ENCODE measurements at places on chromosomes 3 and 15.

DNA sequence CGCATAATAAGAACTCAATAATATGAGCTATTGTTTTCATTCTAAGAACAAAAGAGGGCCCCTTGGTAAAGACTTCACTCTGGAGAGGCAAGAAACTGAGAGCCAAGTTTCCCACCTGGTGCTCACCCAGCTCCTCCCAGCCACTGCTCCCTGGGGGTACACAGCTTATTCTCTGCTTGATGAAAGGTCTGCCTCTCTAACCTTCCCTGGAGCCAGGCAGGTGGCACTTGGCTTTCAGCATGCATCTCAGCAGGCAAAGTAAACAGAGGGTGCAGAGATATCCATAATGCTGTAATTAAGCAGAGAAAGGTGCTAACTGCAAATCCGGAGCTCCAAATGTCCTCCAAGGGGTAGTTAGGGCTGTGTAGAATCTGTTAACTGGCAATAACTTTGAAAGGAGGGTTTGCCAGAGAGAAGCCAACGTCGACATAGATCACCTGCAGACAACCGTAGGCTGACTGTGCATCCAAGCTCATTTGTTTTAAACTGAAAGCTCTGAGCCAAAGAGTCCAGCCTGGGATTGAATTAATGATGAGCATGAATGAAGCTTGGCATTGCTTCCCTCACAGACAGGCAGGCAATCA lies 159.6 kb upstream of the PROK2 start:
- no peak for DNase-seq

- no peak for DNase-seq
These were observed 4.5 kb downstream of the DNAJC13 start for GRCh38 chr3:132421832-132422231.

GRCh38 chr15:58064082-58064979 lies 1.2 kb downstream of the ALDH1A2 start:
- DNase-seq, result no peak

DNA sequence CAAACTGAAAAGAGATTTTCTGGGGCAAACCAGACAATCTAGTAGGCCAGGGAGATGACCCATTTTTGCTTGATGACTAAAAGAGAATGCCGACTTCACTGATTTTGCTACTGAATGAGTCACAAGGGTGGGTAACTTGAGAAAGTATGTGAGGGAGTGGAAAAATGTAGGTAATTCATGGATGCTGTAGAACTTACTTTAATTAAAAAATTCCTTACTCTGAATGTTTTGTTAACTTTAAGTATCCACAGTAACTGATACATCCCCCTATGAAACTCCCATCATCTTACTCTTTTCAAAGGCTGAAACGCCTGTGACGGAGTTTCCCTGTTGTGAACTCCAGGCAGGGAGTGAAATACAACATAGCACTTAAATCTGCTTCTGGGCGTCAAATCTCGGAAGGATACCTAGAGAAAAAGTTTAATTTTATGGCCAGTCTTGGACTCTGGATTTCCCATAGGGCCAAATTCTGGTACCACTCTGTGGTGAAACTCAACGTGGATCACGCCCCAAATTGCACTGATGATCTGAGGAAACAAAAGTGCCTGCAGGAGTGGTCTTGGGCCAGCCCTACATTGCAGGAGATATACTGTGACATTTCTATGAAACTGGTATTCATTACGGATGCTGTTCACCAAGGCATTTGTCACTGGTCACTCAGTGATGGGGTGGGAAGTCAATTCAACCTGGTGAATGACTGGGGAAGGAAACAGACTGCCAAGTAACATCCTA lies 24.0 kb downstream of the GOLIM4 start:
- DNase-seq, result no peak

DNA sequence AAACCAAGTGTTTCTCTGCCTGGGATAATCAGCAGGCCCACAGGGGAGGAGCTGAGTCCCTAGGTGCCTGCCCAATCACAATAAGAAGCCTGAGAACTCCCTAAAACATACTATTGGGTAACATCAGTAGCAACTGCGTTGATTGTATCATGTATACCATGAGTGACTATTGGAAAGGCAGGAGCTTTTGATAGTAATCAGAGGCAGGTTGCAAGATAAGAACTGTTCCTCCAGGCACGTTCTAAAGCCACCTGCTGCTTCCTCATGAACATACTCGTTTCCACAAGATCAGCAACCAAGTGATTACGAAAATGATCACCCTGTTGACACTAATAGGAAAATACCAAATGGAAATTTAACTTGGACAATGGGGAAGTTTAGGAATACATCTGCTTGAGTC lies 6.7 kb downstream of the MYLK start:
- no peak for DNase-seq

GRCh38 chr15:63067306-63067705 lies 24.8 kb downstream of the TPM1 start:
- DNase-seq, result no peak

DNA sequence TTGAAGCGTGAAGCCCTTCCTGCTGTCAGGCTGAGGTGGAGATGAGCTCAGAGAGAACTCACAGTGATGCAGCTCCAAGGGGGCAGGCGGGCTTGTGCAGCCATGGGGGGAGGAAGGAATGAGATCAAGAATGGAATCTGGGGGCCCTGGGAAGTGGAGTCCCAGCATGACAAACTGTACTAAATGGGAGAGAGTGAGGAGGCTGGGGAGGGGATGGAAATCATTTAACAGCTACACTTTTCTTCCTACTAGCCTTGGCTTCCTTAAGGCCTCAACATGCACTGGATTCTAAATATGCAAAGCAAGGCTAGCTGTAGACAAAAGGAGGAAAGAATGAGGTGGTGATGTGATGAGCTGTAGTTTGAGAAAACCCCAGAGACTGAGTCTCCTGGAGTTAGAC lies 133.9 kb downstream of the EEFSEC start:
- no peak for DNase-seq

- DNase-seq, result no peak
These were observed 93.8 kb downstream of the RFTN1 start for GRCh38 chr3:16419640-16420241.

- DNase-seq, result no peak
These were observed 80.7 kb upstream of the SLC25A26 start for GRCh38 chr3:66140106-66140505.

- no peak for DNase-seq
These were observed 58.1 kb downstream of the CD200 start for GRCh38 chr3:112390783-112391641.

DNA sequence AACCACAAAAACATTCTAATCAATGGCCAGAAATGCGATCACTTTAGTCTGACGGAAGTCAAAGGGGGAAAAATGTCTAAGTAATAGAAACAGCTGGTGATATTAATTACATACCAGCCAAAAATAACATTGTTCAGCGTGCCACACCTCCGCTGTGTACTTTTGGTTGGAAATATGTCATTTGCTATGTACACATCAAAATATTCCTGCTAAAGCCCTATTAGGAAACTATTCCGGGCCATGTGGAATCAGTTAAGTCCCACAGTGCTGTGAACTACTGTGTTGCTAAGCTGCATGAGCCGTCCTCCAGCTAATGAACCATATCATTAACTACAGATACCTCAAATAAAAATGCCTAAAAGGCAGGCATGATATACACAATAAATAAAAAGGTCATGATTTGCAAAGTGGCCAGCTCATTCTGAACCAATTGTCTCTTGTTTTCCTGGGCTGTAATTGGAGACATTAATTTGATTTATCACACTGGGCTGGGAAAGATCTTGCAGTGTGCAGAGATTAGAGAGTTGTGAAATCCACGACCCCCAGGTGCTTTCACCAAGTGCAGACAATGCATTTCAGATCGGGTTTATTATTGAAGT lies 200.5 kb upstream of the LRTM1 start:
- DNase-seq, result no peak

GRCh38 chr3:45861043-45861719 lies 19.3 kb upstream of the LZTFL1 start:
- no peak for DNase-seq

DNA sequence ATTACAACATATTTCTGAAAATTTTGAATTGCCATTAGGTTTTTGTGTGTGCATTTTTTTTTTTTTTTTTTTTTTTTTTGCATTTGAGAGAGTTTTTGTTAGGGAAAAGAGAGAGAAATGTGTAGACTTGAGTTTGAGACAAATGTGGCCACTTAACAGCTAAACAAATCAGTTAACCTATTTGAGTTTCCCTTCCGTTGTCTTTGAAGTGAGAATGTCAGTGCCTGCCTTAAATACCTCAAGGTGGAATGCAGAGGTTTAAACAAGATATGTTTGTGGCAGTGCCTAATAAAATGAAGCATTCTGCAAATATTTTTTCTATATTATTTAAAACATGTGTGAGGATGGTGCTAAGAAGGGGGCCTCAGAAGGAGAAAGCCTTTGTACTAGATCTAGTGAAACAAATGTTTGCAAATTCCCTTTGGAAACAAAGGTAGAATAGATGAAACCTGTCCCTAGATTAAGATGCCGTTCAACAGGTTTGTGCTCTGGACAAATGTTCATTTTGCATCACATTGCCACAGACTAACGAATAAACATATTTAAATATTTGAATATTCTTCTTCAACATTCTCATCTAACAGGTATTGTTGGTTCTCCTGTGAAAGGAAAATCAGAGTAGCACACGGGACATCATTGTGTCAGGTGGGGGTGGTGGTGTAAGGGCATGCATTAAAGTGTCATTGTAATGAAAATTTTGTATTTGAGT lies 80.7 kb downstream of the SATB1 start:
- no peak for DNase-seq

- DNase-seq, result no peak
These were observed 20.4 kb downstream of the ACSBG1 start for GRCh38 chr15:78213956-78214355.

- no peak for DNase-seq
These were observed 32.7 kb downstream of the ARL14 start for GRCh38 chr3:160709477-160710182.

DNA sequence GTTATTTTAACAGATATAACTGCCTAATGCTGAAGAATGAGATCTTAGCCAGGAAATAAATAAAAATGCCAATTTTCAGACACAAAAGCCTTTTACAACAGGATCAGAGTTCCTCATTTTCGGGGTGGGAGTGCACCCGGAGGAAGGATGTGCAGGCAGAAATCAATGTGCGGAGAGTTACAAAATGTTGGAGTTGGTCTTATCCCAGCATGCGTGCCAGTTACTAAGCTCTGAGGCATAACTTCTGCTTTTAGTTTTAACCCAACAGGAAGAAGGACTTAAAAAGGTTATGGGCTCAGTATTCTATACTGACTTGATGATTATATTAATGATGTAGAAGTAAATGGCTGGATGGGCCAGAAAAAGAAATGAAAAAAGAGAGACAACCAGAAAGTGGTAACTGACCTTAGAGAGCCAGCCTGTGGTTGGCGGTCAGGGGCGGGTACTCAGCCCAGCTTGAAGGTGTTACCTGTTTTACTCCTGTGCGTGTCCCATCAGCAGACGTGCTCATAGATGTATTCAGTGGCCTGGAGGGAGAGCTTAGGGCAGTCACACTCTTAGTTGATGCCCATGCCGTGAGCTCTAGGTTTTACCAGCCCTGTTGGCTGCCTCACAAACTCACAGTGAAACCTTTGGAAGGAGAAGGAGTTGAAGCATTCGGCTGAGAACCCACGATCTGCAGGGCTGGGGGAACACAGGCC lies 164.7 kb downstream of the SV2B start:
- no peak for DNase-seq

- DNase-seq, result no peak
These were observed 60.8 kb upstream of the HES1 start for GRCh38 chr3:194075088-194075615.

DNA sequence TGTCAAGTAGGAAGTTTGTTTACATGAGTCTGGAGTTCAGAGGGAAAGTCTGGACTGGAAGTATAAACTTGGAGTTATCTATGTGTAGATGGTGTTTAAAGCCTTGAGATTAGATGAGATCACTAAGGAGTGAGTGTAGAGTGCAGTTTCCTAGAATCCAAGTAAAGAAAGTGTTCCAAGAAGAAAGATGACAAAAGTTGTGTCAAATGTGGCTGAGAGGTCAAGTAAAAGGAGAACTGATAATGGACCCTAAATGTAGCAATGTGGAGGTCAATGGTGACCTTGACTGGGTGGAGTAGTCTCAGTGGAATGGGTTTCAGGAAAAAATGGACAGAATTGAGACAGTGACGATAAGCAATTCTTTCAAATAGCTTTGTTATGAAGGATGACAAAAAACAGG lies 39.9 kb upstream of the ULK4 start:
- no peak for DNase-seq

GRCh38 chr15:98418122-98418521 lies 230.2 kb upstream of the IGF1R start:
- no peak for DNase-seq

DNA sequence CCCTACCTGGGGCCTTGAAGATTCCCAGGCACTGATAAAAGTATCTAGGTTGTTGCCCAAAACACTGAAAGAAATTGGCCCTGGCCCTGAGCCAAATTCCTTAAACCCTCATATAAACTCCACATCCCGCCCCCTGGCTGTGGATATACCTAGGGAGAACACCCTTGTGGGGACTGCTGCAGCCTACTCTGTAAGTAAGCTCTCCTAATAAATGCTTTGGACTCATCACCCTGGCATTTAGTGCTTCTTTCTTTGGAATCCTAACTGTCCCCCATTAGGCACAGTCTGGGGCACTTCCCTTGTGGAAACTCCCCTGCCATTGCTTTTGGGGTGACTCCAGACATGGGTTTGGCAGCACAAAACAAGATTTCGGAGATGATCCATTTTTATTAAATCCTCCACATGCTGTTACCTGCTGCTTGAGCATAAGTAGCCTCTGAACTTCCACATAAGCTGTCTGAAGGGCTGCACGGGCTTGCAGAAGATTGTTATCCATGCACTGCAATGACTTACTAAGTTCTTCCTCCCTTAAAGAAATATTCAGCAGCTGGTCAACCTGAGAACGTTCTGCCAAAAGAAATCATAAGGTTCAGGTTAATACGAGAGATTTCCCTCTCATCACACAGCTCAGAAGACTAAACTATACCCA lies 46.4 kb downstream of the ZNF106 start:
- DNase-seq, result no peak

DNA sequence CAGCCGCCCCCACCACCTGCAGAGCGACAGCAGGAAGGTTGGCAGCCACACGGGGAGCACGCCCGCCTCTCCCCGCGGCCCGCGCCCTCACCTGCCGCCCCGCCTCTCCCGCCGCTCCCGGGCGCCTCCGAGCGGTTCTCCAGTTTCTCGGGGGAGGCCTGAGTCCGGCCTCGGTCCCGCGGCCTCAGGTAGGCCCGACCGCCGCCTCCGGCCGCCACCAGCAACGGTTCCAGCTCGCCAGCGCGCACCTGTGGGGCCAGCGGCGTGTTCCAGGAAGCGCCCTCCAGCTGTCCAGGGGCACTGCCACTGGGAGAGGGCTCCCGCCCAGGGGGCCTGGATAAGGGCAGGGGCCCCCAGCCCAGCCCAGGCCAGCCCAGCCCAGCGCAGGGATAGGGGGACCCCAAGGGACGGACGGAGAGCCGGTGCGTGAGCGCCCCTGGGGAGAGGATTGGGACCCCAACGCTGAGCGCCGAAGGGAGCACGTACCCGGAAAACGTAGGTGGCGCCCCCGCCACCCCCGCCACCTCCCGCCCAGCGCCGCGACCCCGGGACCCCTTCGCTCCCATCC lies 2.2 kb downstream of the LTK start:
- no peak for DNase-seq

- no peak for DNase-seq
These were observed 18.4 kb upstream of the RPLP1 start for GRCh38 chr15:69434238-69434637.
